Stimulated activated CD4-positive, alpha-beta T cell treated with anti-CD3 and anti-CD28 coated beads, Interleukin-4, amount 100 ng/mL, for 4 hours (primary cell): ENCODE measurements at places on chromosomes 2 and 18.

GRCh38 chr2:161995553-161996016, 78.4 kb downstream of the DPP4 start:
- DNase-seq, result peak; percentile 9

DNA sequence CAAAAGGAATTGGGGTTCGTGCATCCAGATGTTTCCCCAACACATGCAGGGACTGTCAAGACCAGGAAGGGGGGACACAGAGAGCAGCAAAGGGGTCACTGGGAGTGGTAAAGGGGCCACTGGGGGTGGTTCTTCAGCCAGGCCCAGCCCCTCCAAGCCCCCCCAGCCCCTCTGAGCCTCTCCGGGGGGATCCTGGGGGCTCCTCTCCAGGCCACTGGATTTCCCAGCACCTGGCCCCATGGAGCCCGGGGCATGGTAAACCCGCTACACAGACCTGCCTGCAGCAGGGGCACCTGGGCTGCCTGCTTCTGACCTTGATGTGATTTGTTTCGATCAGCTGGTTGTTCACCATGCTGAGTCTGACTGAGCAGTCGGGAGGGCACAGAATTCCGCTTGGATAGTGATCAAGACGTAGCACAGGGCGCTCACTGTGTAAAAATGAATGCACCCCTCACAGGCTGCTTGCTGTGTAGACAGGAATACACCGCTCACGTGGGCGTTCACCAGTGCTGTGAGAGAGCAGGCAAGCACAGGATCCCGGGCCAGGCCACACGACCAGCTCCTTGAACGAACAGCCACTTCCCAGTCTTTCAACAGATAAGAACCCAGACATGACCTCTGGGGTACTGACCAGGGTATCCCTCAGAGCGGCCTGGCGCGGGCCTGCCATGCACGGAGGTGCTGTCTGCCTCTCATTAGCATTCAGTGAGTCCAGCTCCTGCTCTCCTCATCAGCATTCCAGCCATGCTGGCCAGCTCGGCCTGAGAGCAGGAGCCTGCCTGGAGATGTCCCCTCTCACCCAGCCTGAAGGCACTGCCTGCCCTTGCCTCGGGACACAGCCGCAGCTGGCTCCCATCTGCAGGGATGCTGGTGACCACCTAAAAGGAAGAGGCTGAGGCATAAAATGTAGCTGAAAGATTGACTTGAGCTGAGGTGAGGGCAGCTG, 73.3 kb upstream of the OTOS start:
- no peak for DNase-seq

- no peak for DNase-seq
Measured at GRCh38 chr2:42965196-42965595, 172.8 kb upstream of the HAAO start.

GRCh38 chr18:70536370-70537062, 247.7 kb downstream of the SOCS6 start:
- no peak for DNase-seq

- DNase-seq, result peak; percentile 89
Measured at GRCh38 chr18:79523736-79524180, 128.0 kb downstream of the NFATC1 start.
